ENCODE measurements at places on chromosomes 16 and 17.
A peak's percentile ranks its signal among the peaks of the same experiment; 100 is the strongest.

GRCh38 chr17:28347261-28347891 is 10.0 kb downstream of the POLDIP2 start:
- DNase-seq: no peak

DNA sequence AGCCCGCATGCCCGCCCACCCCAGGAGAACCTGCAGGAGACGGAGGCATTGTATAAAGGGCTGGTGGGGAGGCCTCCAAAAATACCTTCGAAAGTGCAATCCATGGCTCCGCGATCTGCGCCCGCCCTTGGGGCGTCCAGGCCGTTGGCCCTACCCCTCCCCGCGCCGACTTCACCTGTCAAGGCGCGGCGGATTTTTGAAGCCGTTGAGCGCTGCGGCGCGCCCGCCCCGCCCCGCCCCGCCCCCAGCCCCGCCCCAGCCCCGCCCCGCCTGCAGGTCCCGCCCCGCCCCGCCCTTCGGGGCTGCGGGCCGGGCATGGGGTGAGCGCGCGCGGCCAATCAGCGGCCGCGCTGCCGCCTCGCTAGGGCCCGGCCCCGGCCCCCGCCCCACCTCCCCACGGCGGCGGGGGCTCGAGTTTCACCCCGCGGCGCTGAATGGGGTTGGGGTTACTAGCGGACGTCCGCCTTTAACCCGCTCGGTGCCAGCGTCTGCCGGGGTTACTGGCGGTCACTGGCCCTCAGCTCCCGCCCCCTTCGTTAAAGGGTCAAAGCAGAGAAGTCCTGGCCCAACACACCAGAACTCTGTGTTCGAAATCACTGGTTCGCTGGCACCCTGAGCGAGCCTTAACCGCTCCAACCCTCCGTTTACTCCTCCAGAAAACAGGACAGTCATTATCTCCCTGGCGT is 13.2 kb downstream of the SREBF1 start:
- DNase-seq: peak; percentile 24

DNA sequence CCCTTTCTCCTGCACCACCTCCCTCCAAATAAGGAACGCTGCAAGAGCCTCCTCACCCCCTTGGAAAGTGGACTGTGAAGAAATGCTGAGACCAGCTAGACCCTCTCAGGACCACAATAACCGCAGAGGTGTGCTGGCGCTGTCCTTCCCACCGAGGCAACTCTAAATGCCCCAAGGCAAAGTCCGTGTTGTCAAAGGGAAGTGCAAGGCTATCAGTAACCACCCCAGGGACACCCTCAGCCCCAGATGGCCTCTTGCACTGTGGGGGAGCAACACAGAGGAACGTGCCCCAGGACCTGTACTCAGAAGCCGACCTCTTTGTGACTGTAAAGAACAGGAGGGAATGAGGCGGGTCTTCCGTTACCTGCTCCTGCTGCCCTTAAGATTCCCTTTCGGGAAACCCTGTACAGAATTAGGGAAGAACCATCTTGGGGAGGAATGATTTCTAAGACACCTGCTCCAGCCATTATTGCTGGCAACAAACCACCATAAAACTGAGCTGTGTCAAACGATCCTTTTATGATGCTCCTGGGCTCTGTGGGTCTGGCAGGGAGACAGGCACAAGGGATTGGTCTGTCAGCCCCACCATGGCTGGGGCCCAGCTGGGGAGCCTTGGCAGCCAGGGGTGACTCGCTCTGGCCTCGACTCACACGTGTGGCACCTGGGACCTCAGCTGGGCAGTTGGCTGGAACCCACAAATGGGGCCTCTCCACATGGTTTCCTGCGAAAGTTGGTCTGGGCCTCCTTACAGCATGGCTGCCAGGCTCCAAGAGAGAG is 14.6 kb upstream of the MED9 start:
- no peak for DNase-seq

- no peak for DNase-seq
Measured at GRCh38 chr16:25925421-25925820, 233.7 kb downstream of the HS3ST4 start.

DNA sequence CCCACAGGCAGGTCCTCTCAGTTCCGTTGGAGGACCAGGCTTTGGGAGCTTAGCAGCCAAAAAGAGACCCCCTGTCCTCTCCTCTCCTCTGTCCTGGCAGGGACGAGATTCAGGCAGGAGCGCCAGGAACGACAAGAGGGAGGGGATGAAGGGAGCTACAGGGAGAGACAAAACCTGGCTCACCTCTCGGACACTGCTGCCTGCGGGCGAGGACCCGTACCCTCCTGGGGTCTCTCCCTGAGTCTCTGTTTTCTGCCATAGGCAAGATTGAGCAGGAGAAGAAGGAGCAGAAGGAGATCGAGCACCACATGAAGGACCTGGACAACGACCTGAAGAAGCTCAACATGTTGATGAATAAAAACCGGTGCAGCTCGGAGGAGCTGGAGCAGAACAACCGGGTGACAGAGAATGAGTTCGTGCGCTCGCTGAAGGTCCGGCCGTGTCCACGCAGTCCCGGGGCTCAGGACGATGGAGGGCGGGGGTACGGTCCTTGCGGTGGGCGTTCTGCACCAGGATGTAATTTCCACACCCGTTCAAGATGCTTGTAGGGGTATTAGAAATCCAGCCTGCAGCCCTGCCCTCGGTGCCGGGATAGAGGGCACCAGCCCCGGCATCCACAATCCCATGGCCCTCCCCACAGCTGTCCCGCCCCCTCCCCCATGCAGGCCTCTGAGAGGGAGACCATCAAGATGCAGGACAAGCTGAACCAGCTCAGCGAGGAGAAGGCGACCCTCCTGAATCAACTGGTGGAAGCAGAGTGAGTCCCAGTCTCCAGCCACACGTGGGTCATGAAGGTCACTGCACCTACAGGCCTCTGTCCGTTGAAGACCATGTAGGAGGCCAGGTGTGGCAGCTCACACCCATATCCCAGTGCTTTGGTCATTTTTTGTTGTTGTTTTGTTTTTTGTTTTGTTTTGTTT is 13.8 kb upstream of the GAA start:
- DNase-seq: no peak

- no peak for DNase-seq
Measured at GRCh38 chr16:85234310-85235204, 122.3 kb upstream of the CIBAR2 start.

DNA sequence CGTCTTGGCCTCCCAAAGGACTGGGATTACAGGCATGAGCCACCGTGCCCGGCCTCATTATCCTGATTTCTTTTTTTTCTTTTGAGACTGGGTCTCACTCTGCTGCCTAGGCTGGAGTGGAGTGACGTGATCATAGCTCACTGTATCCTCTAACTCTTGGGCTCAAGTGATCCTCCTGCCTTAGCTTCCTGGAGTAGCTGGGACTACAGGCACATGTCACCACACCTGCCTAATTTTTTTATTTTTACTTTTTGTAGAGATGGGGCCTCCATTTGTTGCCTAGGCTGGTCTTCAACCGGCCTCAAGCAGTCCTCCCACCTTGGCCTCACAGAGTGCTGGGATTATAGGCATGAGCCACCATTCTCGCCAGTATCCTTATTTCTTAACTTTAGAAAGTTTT is 3.5 kb downstream of the TENT4B start:
- no peak for DNase-seq

- no peak for DNase-seq
Measured at GRCh38 chr17:16199093-16199492, 16.2 kb downstream of the NCOR1 start.

- DNase-seq: no peak
Measured at GRCh38 chr17:37386462-37386861, 10.7 kb downstream of the C17orf78 start.

DNA sequence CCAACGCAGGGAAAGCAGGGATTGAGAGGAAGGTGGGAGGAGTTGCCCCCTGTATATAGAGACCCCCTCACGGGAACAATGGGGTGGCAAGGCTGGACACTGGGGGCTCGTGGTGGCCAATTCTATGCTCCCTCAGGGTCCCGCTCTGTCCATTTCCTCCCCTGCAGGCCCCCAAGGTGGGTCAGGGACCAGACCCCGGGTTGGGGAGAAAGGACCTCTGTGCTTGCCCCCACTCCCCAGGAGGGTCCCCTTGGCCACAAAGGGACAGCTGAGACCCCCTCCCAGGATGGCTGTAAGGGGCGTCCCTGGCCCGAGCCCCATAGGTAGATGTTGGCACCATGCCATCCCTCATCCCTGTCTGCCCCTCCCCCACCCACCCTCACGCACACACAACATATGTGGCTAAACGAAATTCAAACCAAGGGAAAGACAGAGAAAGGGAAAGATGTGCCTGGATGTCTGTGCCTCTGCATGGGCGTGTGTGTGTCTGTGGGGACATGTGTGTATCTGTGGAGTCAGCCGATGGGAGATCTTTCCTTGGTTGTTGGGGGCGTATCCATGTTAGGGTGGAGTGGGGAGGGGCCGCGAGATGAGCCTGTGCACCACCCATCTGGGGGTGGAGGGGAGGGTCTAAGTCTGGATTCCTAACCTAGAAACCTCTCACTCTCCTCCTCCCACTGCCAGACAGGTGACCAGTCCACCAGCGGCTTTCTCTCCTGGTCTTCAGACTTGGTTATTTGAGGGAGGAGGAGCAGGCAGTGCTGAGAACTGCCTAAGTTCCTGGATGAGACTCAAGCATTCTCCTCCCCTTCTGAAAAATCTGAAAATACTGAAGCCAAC is 642 bp upstream of the NEUROD2 start:
- DNase-seq: no peak

DNA sequence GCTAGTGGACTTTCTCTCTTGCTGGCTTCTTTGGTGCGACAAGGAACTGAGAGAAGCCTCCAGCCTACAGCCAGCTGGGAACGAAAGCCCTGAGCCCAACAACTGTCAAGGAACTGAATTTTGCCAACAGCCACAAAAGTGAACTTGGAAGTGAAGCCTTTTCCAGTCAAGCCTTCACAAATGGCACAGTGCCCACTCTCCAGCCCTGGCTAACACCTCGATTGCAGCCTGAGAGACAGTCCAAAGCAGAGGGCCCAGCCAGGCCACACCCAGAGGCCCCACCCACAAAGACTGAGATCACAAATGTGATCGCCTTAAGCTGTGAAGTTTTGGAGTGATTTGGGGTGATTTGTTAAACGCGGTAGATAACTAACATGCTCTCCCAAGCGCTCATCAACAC is 244.6 kb upstream of the SDK2 start:
- no peak for DNase-seq

GRCh38 chr17:16301963-16302855 is 51.1 kb downstream of the CENPV start:
- DNase-seq: no peak

DNA sequence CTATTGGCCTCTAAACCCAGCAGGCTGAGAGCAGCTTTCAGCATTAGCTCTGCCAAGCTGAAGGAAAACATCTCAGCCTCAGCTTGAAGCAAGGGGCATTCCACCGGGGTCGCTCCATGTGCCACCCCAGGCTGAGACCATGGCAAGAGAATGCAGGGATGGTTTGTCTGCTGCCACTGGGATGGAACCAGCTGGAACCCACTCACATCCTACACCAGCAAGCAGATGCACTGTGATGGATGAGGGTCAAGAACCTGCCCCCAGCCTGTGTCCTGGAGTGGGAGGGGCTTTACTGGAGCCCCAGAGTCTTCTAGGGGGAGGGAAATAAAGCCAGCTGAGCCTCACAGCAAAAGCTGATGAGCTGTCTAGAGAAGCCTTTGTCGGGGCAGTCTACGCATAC is 51.9 kb downstream of the C16orf95 start:
- DNase-seq: no peak

DNA sequence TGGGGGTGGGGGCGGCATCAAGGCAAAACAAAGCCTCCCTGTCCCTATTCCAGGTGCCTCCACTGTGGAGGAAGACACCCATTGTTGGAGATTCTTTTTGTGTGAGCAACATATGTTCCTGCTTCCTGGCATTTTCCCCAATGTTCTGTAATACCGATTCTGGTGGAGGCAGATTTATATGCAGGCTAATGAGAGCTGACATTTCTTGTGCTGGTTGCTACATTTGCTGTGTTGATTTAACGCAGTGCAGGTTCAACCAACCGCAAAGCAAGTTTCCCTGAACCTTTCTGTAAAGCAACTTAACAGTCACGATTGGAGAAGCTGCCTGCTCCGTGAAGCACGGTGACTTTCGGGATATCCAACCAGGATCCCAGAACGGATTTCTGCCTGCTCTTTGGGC is 260.5 kb downstream of the CBLN1 start:
- DNase-seq: no peak

DNA sequence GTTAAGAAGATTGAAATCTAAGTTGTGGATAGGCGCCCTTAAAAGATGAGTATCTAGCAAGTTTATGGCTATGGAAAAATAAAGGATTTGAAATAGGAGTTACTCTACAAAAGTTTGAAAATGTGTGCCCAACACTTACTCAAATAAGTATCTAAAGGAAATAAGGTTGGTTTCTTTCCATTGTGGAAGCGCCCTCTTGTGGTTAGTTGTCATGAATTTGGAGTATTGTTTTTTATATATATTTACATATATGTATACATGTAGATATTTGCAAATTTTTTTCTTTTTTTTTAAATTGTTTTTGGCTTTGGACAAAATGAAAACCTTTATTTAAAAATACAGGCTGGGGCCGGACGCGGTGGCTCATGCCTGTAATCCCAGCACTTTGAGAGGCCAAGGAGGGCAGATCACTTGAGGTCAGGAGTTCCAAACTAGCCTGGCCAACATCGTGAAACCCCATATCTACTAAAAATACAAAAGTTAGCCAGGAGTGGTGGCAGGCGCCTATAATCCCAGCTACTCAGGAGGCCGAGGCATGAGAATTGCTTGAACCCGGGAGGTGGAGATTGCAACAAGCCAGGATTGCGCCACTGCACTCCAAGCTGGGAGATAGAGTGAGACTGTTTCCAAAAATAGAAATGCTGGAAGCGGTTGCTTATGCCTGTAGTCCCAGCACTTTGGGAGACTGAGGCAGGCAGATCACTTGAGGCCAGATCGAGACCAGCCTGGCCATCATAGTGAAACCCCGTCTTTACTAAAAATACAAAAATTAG is 24.0 kb upstream of the VPS4A start:
- peak; percentile 14 for DNase-seq

GRCh38 chr16:49997721-49998251 is 27.2 kb upstream of the CNEP1R1 start:
- DNase-seq: no peak

- DNase-seq: no peak
Measured at GRCh38 chr16:80233097-80233835, 307.5 kb upstream of the DYNLRB2 start.

DNA sequence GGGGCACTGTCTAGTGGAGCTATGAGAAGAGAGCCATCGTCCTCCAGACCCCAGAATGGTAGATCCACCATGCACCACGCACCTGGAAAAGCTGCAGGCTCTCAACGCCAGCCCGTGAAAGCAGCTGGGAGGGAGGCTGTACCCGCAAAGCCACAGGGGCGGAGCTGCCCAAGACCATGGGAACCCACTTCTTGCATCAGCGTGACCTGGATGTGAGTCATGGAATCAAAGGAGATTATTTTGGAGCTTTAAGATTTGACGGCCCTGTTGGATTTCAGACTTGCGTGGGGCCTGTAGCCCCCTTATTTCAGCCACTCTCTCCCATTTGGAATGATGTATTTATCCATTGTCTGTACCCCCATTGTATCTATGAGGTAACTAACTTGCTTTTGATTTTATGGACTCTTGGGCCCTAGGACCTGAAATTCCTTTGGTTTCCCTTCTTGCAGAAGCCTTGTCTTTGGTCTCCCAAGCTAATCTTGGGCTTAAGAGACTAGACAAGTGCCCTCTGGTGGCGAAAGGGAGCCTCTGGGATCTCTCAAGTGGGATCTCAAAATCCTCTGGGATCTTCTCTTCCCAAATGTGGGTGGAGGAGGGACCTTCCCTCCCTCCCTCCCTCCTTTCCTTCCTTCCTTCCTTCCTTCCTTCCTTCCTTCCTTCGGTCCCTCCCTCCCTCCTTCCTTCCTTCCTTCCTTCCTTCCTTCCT is 58.2 kb upstream of the HAPSTR1 start:
- DNase-seq: no peak

- DNase-seq: no peak
Measured at GRCh38 chr16:17173281-17173680, 297.5 kb downstream of the XYLT1 start.

Data from activated CD4-positive, CD25-positive, alpha-beta regulatory T cell (primary cell).